ENCODE measurements at places on chromosomes 5 and 9. TPM values are rescaled to one million over a fixed set of nuclear protein-coding genes. Genes with fewer than 3 reads are reported as not detected.

DNA sequence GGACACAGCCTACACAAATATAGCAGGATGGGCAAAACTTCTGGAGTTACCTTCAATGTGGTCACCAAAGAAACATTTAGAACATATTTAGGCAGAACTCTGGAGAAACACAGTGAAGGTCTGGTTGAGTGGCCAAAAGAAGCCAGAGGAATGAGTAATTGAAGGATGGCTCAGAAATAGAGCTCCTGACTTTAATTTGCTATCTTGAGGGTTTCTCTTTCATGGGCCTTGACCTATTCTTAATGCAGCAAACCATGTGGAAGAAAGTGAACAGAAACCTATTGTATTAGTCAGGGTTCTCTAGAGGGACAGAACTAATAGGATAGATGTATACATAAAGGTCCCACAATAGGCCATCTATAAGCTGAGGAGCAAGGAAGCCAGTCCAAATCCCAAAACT is 650.5 kb downstream of the ACTL7B start:
- DNase-seq, result no peak

DNA sequence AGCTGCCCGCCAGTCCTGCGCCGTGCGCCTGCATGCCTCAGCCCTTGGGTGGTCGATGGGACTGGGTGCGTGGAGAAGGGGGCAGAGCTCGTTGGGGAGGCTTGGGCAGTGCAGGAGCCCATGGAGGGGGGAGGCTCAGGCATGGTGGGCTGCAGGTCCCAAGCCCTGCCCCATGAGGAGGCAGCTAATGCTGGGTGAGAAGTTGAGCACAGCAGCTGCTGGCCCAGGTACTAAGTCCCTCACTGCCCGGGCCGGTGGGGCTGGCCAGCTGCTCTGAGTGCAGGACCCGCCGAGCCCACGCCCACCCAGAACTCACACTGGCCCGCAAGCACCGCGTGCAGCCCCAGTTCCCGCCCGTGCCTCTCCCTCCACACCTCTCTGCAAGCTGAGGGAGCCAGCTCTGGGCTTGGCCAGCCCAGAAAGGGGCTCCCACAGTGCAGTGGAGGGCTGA is 764.3 kb upstream of the TYRP1 start:
- DNase-seq, result no peak

GRCh38 chr9:96121136-96121535 is 180.8 kb downstream of the HSD17B3 start:
- no peak for DNase-seq

GRCh38 chr9:2195211-2195610 is 180.1 kb downstream of the SMARCA2 start:
- no peak for DNase-seq

GRCh38 chr9:121748727-121749423 is 97.4 kb downstream of the DAB2IP start:
- DNase-seq, result no peak

DNA sequence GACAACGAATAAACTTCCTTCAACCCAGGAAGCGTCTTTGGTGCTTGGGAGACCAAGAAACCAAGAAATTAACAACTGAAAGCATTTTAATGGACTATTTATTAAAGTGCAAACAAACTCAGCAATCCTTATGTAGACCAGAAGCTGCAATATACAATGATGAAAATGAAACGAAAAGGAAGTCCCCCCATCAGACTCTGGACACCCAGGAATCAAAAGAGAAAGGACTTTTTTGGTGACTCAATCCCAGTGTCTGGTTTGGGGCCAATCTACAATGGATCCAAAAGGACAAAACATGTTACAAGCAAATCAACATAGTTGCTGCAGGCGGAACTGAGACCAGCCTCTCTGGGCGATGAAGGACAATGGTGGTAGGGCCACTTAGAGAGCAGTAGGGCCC is 39.5 kb downstream of the C9orf152 start:
- DNase-seq, result no peak

DNA sequence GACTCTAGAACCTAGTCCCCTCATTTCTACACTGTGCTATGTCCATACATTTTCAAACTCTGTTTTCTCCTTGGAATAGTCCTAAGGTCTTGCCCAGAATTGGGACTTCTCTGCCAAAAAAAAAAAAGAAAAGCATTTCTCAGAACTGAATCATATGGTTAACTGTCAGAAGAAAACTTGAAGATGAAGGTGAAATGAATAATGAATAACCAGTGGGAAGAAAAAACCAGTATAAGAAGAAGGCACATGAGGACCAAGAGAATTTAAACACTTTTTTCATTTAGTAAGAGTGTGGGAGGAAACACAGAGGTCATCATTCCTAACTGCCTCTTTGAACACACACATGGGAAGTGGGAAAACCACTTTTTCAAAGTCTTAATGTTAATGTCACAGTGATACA is 197.7 kb downstream of the PRELID2 start:
- no peak for DNase-seq

GRCh38 chr5:125558466-125558865 is 812.0 kb upstream of the ZNF608 start:
- DNase-seq, result no peak

DNA sequence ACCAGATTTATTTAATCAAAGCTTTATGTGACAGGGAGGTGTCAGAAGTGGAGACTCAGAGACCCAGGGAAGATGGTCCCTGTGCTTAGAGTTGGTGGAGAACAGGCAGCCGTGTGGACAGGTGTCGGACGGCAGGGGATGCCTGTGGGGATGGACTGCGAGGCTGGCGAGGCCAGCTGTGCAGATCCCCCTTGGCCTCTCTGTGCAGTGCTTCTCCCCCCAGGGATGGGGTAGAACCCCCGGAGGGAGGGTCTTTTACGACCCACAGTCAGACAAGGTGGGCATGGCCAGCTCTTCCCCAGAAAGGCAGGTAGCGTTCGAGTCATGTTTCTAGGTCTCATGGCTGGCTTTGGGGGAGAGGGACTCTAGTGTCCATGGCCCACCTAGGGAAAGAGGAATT is 4.7 kb upstream of the SLC2A6 start:
- no peak for DNase-seq

DNA sequence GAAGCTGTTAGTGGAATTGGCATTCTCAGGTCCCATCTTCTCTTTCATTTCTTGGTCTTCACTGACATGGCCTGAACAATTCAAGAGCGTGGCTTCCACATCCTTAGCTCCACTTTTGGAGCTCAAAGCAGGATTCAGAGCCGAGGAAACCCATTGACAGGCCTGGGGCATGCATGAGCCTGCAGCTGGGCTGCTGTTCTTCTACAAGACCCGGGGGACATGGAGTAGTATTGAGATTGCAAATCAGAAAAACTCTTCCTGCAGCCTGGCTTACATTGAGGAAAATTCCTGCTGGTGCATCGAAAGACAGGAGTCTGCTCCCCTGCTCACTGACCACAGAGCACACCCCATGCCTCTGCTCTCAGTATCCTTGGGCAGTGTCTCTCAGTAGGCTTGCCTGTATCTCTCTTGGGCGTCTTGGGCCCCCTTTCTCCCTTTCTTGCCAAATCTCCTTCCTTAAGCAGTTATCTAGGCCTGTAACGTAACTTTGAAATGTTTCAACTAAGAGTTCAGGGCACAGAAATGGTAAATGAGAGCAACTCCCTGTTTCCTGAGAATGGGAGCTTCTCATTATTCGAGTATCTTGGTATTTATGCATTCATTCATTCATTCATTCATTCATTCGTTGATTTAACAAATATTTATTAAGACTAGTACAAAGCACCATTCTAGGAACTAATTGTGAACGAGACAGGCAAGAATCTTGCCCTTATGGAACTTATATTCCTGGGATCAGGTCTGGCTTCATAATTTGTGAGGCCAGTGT is 603.6 kb upstream of the CLINT1 start:
- DNase-seq, result no peak

DNA sequence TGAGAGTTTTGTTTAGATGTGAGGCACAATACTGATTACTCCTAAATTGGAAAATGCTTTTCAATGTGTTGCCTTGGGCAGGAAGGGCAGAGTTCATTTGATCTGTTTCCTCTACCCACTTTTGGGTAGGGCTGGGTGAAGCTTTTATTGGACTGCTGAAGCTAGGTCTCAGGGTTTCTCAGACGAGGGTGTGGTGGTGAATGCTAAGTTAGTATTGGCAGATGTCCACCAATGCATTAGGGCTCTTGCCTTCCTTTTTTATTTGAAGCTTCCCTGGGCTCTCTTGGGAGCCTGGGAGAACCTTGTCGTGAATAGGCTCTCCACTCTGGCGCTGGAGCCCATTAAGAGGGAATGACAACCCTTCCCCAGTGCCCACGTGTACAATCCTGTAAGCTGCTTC is 23.1 kb downstream of the SPTAN1 start:
- DNase-seq, result no peak

SLC6A19 gene
- polyA plus RNA-seq, result 0.19 TPM

SHOC1 gene
- 0.15 TPM for polyA plus RNA-seq

NOXA1 gene
- polyA plus RNA-seq, result 20.5 TPM

SLCO6A1 gene
- polyA plus RNA-seq, result not detected

Measured in stomach (tissue), 19 donors.